ENCODE measurements at places on chromosomes 3 and 15.

- no peak for DNase-seq
Observed at GRCh38 chr15:83605111-83605945, 48.6 kb upstream of the ADAMTSL3 start.

DNA sequence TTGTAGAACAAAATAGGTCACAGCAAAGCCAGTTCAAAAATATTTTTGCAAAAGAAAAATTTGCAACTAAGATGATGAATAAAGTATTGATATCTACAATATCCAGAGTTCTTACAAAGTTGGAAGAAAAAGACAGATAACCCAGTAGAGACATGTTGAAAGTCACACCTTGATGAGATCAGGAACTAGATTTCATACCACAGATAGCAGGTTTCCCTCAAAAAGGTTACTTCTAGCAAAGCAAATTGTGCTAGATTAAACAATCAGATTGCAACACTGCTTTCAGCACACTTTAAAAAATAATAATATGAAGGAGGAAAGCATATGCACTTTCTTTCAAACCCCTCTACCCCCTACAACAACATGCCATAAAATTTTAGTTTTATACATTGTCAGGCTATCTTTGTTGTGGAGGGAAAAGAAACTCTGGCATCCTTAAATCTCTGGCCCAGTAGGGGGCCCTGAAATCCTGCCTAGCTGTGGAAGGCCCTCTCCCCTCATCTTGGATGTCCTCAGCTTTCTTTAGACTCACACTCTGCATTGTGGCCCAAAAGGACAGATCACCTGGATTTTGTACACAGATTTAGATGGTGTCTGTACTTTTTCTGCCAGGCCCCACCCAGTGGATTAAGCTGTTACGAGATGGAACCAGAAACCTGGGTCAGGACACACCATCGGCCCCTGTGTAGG, 50.9 kb downstream of the CCR3 start:
- DNase-seq: no peak

GRCh38 chr15:80076321-80077318, 17.1 kb downstream of the ZFAND6 start:
- DNase-seq: no peak

DNA sequence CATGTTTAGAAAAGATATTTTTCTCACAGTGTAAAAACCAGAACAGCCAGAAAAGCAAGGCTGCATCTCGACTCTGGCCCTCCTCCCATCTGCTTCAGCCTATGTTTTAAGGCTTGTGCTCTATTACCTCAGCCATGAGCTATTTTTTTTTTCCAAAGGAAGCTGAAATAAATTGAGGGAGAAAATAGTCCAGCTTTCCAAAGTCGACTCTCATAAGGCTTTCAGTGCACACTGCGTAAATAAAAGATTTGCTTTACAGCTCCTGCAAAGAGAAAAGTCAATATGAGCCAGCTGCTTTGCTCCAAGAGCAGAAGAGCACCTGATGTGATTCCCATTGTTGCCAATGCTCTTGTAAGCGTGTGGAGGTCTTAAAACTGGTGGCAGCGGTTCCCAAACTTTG, 26.7 kb downstream of the SCG3 start:
- no peak for DNase-seq

DNA sequence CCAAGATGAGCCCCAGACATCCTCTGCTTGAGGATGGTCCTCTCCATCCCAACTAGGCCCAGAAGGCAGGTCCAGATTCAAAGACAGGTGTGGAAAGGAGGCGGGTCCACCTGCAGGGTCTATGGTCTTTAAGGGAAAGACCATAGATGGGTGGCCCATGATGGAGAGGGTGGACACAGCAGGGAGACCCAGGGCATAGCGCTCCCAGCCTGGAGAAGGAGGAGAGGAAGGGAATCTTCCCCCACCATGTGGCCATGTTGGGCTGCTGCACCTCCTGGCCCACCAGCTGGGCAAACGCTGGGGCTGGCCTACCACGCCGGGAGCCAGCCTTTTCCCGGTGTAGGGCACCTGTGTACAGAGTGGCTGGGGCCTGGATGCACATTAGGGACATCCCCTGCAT, 265.2 kb upstream of the TLE3 start:
- no peak for DNase-seq

Measured in CD4-positive, alpha-beta memory T cell (primary cell).